Bronchus fibroblast of lung (primary cell): ENCODE measurements at places on chromosomes 16 and 17. TPM values are rescaled to one million over a fixed set of nuclear protein-coding genes. Genes with fewer than 3 reads are reported as not detected.

TPSB2 gene
- not detected in 2 replicates for total RNA-seq

HSD17B2 gene
- not detected in 2 replicates for total RNA-seq

ALDH3A1 gene
- total RNA-seq: not detected in 2 replicates

TNK1 gene
- total RNA-seq: under 0.01 TPM in 1 of 2 replicates, not detected in the other

SCGB1C2 gene
- not detected in 2 replicates for total RNA-seq

TBCD gene
- 40.0 and 48.8 TPM in 2 replicates for total RNA-seq
